ENCODE measurements at places on chromosomes 2 and 18.

DNA sequence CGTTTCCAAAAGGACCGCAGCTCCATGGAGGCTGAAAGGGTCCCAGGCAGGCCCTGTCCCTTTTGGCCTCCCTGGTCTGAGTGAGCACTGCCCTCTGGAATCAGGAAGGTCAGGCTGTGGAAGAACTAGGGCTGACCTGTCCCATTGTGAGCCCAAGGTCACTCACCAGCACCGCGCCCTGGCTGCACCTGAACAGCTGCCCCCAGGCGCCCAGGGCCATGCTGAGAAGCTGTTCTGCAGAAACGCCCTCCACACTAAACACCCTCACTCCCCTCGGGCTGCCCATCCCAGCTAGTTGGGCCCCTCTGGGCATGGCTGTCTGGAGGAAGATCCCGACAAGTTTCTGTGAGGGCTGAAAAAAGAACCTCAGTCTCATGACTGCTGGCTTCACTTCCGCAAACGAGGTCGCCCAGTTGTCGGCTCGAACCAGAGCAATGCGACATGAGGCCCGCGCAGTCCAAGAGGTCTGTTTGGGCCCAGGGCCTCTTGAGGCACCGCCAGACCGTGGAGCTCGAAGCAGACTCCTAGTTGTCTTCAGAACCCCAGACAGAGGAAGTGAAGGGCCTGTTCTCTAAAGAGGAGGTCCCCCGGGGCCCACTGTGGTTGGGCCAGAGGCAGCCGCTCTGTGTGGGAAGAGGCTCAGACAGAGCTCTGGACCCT is 64.4 kb downstream of the INPP5D start:
- DNase-seq, result no peak

- DNase-seq, result no peak
Measured at GRCh38 chr2:1350111-1350510, 63.2 kb upstream of the TPO start.

- no peak for DNase-seq
Measured at GRCh38 chr2:240405133-240405532, 30.3 kb upstream of the GPC1 start.

DNA sequence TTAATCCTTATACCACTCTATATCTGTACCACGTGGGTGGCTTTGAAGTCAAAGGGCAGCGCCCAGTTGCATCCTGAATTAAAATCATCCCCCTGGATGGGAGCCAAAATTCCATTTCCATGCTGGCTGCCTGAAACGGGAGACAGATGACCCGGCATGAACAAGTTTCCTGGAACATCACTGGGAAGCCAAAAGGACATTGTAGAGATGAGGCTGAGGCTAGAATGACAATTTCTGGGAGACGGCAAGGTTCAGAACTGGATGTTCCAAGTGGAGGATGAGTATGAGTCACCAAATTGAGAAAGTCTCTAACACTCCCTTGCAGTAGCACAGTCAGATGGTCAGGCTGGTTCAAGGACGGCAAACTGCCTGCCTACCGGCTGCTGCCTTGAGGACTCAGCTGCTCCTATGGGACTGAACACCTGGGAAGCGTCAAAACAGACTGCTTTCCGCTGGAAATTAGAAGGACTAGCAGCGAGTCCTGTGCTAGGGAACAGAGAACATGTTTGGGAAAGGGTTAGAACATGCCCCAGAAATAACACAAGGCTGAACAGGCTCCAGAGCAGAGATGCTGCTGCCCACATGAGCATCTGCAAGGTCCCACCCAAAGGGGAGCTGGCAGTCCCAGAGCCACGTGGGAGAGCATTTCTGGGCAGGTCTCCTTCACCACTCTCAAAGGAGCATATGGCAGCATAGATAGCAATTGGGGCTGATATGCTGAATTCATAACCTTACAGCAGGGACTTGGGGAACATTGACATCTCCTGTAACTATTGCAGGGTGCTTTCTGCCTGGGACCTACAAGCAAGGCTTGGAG is 32.0 kb downstream of the YPEL5 start:
- DNase-seq, result no peak

- no peak for DNase-seq
Measured at GRCh38 chr2:199778655-199779054, 72.3 kb downstream of the FTCDNL1 start.
